ENCODE measurements at places on chromosomes 2 and 18.

DNA sequence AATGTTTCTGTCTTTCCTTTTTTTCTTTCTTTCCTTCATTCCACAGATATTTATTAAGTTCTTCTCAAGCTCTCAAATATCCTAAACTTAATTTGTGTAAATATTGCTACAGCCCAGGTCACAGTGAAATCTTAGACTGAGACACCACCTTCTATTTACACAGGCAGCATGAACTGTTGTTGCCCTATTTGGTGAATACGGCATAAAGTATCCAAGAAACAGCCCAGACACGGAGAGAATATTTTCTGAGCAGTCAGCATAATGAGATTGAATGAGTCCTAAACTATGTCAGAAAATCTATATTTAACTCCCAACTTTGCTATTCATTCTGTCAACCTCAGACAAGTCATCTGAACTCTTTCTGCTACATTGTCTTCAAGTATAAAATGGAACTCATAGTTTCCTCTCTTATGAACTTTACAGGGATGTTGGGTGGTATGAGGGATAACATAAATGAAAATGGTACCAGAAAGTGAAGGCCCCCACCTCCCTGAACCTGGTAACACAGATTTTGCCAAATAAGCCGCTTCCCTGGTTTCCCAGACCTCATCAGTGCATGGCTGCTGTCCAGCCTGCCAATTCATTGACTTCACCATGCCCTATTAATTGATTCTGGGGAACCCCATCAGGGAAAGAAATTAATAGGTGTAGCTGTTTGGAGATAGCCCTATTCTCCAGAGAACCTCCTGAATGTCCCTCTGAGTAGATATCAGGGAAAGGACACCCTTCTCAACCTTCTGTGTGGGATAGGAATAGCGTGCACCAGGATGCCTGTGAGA is 235.9 kb downstream of the SETBP1 start:
- DNase-seq = no peak

DNA sequence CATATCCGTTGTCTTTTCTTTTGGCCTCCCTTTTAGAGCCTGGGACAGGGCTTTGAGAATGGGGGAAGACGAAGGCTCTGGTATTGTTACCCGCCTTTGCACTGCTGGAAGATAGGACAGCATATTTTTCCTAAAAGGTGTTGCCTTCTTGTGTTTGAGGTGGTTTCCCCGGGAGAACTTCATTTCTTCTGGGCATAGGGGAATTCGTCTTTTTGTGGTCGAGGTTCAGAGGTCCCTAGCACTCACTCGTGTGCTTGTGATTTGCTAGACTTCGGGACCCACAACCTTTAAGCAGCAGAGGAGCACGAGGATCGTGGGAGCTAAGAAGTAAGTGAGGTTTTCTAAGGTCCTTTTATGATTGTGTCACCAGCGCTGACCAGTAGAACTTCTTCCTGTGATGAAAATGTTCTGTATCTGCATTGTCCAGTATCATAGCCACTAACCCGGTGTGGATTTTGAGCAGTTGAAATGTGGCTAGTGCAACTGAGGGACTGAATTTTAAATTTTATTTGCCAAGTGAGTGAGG is 611 bp downstream of the ZNF512 start:
- DNase-seq = no peak

- DNase-seq = no peak
Observed at GRCh38 chr2:163556511-163556910, 179.3 kb downstream of the FIGN start.

DNA sequence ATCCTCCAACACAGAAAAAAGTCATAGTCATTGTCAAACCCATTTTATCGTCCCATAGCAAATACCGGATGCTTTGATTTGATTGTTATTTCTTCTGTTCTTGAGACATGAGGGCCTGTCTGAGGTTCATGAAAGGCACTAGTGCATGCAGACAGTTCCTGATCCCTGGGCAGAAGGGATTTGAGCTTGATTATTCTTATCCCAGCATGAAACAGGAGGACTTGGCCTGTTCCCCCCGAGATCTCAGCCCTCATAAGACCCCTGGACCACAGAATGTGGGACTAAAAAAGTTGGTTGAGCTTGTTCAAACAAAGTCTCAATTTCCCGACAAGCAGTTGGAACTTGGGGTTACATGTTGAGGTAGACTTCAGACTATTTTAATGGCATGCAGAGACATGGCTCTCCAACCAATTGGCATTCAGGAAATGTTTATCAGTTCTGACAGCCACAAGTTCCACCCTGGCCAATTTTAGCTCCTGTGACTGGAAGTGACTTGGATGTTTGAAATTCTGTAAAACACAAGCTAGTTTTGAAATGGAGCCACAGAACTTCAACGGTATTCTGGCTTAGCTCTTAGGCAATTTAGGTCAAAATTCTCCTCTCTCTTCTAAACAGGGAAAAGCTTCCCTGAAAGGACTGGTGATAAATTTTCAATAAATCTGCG is 366.9 kb upstream of the SLC14A2 start:
- DNase-seq = no peak

DNA sequence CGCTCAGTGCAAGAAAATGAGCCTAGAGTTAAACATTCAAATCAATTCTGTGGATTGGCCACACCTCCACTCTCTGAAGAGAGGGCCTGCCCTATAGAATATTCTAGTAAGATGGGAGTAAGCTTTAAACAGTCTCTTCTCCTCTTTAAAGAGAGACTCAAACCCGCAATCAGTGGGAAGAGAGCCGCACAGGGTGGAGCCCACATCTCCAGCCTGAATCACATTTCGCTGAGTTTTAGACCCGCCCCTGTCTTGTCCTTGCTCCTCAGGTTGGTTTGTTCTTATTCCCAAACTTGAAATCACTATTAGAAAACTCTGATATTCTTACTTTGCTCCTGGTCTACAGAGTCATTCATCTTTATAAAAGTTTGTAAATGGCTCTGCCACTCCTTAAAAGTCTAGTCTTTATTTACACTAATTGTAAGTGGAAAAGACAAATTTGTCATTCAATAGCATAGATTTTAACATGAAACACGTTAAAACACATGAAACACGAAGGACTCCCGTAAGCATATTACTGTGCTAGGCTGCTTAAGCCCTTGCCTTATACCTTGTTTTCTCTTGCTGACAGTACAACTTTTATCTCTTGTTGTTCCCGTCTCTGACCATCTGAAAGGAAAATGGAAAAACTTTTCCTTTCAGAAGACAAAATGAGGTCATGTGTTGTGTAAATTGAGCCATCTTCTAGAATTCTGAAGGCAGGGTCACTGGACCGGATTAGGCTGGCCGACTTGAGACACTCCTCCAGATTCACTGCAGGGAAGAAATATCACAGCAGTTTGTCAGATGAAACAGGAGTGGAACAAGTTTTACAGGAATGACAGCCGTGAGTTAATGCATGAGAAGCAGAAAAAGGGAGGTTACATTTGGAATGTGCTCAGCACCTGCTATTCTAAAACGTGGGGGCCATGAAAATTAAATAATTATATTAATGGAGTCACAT is 5.6 kb downstream of the DSC1 start:
- no peak for DNase-seq

DNA sequence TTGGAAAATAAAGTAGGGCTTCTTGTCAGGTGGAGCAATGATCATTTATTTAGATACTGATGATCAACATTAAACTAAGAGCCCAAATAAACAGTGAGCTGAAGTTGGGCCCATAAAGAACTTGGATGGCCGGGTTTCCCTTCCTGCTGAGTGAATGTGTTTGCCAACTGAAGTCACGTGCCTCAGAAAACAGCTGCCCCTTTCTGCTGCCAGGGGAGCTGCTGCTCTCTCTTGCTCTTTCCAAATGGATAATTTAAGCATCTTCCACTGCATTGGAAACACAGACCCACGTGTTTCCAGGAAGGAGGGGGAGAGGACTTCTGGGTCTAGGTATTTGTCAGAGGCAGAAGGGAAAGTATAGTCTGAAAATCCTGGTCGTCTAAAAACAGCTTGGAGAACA is 22.9 kb upstream of the NCKAP5 start:
- DNase-seq = no peak

- DNase-seq = no peak
Observed at GRCh38 chr2:182573553-182573952, 142.5 kb upstream of the DNAJC10 start.

- no peak for DNase-seq
Observed at GRCh38 chr2:46171411-46171953, 125.7 kb upstream of the EPAS1 start.

- DNase-seq = no peak
Observed at GRCh38 chr2:172617115-172617514, 61.2 kb downstream of the PDK1 start.

DNA sequence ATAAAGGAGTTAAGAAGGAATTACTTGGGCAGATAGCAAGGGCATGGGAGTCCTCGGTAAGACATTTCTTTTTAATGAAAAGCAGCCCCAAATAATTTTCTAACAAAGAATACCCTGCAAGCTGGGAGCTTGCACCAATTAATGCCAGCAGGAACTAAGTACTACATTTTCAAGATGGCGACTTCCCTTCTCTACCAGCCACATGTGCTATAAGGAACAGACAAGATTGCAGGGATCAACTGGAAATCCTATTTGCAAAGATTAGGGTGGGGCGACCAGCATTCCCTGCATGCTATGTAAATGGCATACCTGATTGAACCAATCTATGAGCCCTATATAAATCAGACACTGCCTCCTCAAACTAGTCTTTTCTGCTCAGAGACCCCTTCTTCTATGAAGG is 827.5 kb downstream of the ADCYAP1 start:
- no peak for DNase-seq

DNA sequence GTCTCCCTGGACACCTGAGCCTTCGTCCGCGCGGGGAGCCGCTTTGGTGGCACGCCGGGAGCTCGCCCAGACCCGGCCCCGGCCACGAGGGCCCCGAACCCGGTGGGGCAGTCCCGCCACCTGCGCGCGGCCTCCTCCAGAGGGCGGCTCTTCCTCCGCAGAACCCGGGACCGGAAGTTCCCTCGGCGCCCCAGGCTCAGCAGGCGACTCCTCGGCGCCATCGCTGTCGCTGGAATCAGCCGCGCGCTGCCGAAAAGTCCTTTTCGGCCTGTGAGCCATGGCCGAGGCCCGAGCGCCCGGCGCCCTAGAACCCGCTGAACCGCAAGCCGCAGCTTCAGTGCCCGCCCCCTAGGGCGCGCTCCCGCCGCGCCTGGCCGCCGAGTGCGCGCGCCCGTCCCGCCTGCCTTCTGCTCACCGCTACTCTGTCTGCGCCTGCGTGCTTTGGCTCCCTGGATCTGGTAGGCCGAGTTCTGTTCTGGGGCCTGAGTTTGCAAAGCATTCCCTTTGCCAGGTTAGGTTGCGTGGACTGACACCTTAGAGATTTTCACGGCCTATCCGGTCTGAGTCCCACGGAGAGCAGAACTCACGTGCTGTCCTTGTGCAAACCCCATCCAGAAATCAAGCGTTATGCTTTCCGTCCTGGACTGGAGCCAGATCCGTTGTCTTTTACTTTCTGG is at the start of gene GCFC2:
TSS of gene GCFC2 (minus strand) at position 339 of the 677 bp plus-strand sequence. CDS start at position 279, 60 bp downstream.
- peak; percentile 72 for DNase-seq

GRCh38 chr2:181421131-181421458 is 36.1 kb upstream of the ITGA4 start:
- DNase-seq = no peak

GRCh38 chr2:119327431-119327830 is 39.2 kb downstream of the C2orf76 start:
- DNase-seq = no peak

- DNase-seq = no peak
Observed at GRCh38 chr2:99079226-99079625, 62.3 kb upstream of the C2orf15 start.

DNA sequence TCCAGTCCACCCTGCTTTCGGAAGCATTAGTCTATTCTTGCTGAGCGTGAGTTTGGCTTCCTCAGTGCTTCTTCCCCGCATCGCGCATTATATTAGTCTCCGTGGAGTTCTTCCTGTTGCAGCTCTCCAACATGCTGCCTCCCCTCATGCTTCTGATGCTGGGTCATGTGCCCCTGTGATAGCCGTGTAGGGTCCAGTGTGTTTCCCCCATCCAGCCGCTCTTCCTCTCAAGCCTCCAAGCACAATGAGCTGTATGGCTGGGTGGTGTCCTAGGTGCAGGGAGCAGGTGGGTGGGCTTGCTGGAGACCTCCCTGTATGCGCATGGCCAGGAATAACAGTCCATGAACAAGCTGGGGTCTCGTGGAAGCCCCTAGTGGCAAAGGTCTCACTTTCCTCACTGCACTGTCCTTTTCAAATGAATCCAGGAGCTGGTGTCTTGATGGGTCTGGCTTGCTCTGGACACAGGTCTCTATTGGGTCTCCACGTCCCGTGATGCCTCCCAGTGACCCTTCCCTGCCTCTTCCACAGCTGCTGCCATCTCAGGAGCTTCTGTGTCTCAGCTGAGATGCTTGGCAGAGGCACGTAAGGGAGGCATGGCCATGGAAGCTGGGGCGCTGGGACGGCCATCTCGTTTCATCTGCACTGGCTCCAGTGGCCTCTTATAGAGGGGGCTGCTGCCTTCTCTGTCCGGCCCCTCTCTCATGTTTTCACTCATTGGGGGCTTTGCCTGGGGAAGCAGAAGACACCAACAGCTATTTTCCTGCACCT is 54.8 kb upstream of the HDAC4 start:
- no peak for DNase-seq

DNA sequence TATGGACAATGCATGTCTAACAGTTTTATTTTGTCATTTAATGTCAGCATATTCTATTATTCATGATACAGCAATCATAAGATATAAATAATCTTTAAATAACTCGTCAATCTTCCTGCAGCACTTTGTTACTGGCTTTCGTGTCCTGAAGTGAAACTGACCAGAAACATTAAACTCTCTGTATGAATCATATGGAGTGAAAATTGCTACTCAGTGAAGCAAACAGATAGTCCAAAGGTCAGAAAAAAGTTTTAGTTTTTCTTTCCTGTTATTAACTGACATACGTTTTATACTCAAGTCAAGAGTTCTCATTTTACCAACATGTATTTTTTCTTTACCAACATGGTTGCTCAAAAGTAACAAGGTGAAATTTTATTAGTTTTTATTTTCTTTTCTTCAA is 106.8 kb upstream of the GALNT5 start:
- DNase-seq = no peak

- DNase-seq = no peak
Observed at GRCh38 chr2:143600116-143600515, 470.9 kb downstream of the ARHGAP15 start.

DNA sequence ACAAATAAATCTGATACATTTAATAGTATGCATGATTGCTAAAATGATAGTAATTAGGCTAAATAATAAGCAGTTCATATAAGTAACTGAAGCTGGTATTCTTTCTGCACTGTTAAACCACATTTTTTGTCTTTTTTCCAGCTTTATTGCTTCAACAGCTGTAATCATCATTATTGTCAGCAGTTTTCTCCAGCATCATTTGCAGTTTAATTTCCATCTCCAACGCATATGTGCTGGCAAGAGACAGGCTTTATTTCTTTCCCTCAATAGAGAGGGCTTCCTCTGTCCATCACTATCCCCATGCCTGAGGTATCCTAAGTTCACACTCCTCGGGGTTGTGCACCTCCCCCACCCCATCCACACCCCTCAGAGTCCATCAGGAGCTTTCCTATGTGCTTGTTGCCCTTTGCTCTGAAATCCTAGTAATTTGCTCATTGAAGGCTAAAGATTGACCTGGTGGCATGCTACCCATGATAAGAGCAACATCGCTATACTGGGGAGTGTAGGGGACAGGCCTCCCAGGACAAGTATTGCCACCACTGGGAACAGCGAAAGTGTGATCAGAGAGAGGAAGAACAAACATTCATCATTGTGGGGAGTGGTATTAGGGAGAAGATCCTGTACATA is 37.1 kb downstream of the B4GALT6 start:
- no peak for DNase-seq

- DNase-seq = peak; percentile 13
Observed at GRCh38 chr2:181953881-181954537, 31.6 kb upstream of the PPP1R1C start.

- no peak for DNase-seq
Observed at GRCh38 chr2:95354925-95355324, 47.6 kb upstream of the FAHD2A start.
